H1 (cell line): ENCODE measurements at places on chromosomes 4 and X. TPM values are rescaled to one million over a fixed set of nuclear protein-coding genes. Genes with fewer than 3 reads are reported as not detected.

Gene CHM
- 4.0 and 8.6 TPM in 2 replicates for polyA plus RNA-seq

Gene H2BW1
- polyA plus RNA-seq: not detected in 2 replicates

Gene RAB39B
- 3.0 and 3.1 TPM in 2 replicates for polyA plus RNA-seq

Gene GAGE12J
- polyA plus RNA-seq: not detected in 2 replicates

Gene NOX1
- not detected in 2 replicates for polyA plus RNA-seq

Gene SLC2A9
- 0.26 and 0.63 TPM in 2 replicates for polyA plus RNA-seq

Gene USP27X
- polyA plus RNA-seq: 3.8 TPM in 2 replicates

Gene ANXA10
- not detected in 2 replicates for polyA plus RNA-seq

Gene SUV39H1
- polyA plus RNA-seq: 27.8 and 38.4 TPM in 2 replicates

Gene SH2D1A
- not detected in 2 replicates for polyA plus RNA-seq

Gene FGF5
- polyA plus RNA-seq: not detected in 2 replicates

Gene GPRIN3
- polyA plus RNA-seq: 0.16 and 0.17 TPM in 2 replicates

Gene SPIN2B
- 5.4 and 7.4 TPM in 2 replicates for polyA plus RNA-seq

Gene FRAS1
- 38.5 and 47.6 TPM in 2 replicates for polyA plus RNA-seq

Gene DCX
- 0.82 and 1.3 TPM in 2 replicates for polyA plus RNA-seq

Gene PAK3
- 0.80 and 0.88 TPM in 2 replicates for polyA plus RNA-seq

Gene SH3RF1
- polyA plus RNA-seq: 6.9 and 9.4 TPM in 2 replicates

Gene AMTN
- polyA plus RNA-seq: not detected in 2 replicates

Gene C1QTNF7
- polyA plus RNA-seq: not detected in 2 replicates

Gene CENPVL2
- 7.3 and 8.0 TPM in 2 replicates for polyA plus RNA-seq

Gene CSAG2
- polyA plus RNA-seq: 0.17 and 0.39 TPM in 2 replicates

Gene TEX11
- 0.05 and 0.11 TPM in 2 replicates for polyA plus RNA-seq

Gene PLP1
- polyA plus RNA-seq: 218 and 279 TPM in 2 replicates

Gene SUPT20HL1
- polyA plus RNA-seq: not detected in 2 replicates

Gene FREM3
- 0.02 and 0.03 TPM in 2 replicates for polyA plus RNA-seq

Gene TMPRSS11D
- not detected in 2 replicates for polyA plus RNA-seq

Gene GUCY1B1
- 0.77 and 1.5 TPM in 2 replicates for polyA plus RNA-seq

Gene FHDC1
- 6.4 and 7.1 TPM in 2 replicates for polyA plus RNA-seq

Gene TCEAL7
- polyA plus RNA-seq: 3.5 and 7.9 TPM in 2 replicates

Gene SLITRK2
- polyA plus RNA-seq: 0.14 and 0.16 TPM in 2 replicates

Gene USP51
- 2.9 and 5.2 TPM in 2 replicates for polyA plus RNA-seq

Gene PNMA6F
- 0.12 and 0.36 TPM in 2 replicates for polyA plus RNA-seq

Gene MMRN1
- polyA plus RNA-seq: 0.02 TPM in 1 of 2 replicates, not detected in the other

Gene CSN3
- not detected in 2 replicates for polyA plus RNA-seq

Gene PLAC1
- 1.1 and 1.8 TPM in 2 replicates for polyA plus RNA-seq

Gene SRPX2
- polyA plus RNA-seq: not detected in 2 replicates

Gene UGT2B7
- polyA plus RNA-seq: not detected in 2 replicates

Gene EVC2
- 0.73 and 1.4 TPM in 2 replicates for polyA plus RNA-seq

Gene GPR78
- polyA plus RNA-seq: 1.0 and 2.2 TPM in 2 replicates

Gene MTMR1
- 15.1 and 16.9 TPM in 2 replicates for polyA plus RNA-seq

Gene WAS
- 0.65 and 0.74 TPM in 2 replicates for polyA plus RNA-seq

Gene GPR82
- polyA plus RNA-seq: not detected in 2 replicates

Gene ZNF711
- polyA plus RNA-seq: 4.2 and 8.5 TPM in 2 replicates

Gene GAGE12H
- not detected in 2 replicates for polyA plus RNA-seq

Gene RASL11B
- 43.4 and 49.8 TPM in 2 replicates for polyA plus RNA-seq

Gene GLUD2
- polyA plus RNA-seq: 0.08 and 0.14 TPM in 2 replicates

Gene MAGEA10
- polyA plus RNA-seq: not detected in 2 replicates

Gene CXCL3
- 3.1 and 3.7 TPM in 2 replicates for polyA plus RNA-seq

Gene DCAF12L2
- 1.7 and 1.9 TPM in 2 replicates for polyA plus RNA-seq

Gene ZNF518B
- 1.9 and 2.9 TPM in 2 replicates for polyA plus RNA-seq

Gene ZNF732
- polyA plus RNA-seq: 1.3 and 1.9 TPM in 2 replicates

Gene ARSJ
- 1.3 and 1.4 TPM in 2 replicates for polyA plus RNA-seq

Gene C4orf36
- 1.2 and 1.4 TPM in 2 replicates for polyA plus RNA-seq

Gene CTAG1A
- polyA plus RNA-seq: not detected in 2 replicates

Gene GLRA2
- not detected in 2 replicates for polyA plus RNA-seq

Gene MAGEC1
- not detected in 2 replicates for polyA plus RNA-seq
